Suppressor macrophage treated with lipopolysaccharide for 4 hours (primary cell): ENCODE measurements at places on chromosomes 7 and 10.

DNA sequence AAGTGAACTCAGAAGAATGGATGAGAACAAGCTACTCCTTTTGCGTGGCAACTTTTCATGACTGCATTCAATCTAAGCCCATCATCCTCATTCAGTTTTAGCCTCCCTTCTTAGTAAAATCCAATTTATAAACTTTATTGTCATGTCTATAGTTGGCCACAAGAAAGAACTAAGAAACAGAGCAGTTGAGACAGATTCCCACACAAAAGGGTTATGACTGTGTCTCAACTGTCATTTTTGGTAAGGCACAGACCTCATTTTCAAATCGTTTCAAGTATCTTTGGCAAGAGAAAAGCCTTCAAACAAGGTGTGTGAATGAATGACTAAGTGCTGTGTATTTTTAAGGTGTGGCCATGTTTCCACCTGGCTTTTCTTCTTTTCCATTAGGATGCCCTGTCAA lies 84.2 kb upstream of the CREB5 start:
- DNase-seq = no peak

- no peak for DNase-seq
Measured at GRCh38 chr10:114284346-114285071, 45.5 kb downstream of the VWA2 start.

GRCh38 chr7:69204943-69205342 lies 393.3 kb upstream of the AUTS2 start:
- no peak for DNase-seq

DNA sequence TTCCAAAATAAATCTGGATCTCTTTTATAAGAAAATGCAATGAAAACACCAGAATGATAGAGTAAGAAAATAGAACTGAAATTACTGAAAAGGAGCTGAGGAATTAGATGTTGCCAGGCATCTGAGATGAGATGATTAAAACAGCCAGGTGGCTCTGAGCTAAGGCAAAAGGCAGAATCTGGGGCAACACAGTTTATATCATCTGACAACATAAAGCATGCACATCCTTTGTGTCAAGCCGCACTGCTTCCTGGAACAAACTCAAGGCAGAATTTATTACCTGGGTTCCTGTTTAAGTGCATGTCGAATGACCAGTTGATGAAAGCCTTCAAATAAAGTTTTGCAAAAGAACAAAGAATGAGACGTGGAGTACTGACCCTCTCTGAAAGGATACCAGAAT lies 247.0 kb downstream of the SNX10 start:
- DNase-seq = no peak

DNA sequence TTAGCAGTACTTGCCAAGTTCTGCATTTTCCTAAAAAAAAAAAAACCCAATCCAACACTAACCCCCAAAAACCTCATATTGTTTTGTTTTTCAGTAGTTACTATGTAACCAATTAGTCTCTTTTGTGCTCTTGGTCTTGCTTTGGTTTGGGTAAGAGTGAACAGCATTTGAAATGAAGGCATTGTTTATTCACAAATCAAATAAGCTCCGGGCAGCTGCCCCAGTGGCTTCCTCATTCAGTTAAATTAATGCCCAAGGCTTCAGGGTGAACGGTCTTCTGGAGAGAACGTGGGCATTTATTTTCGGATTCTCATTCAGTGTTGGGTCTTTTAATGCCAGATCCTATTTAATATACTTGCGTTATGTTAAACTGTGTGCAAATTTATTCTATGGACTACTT lies 108.7 kb downstream of the GFRA1 start:
- no peak for DNase-seq

- DNase-seq = peak; percentile 91
Measured at GRCh38 chr10:6141296-6142151, 52.7 kb downstream of the RBM17 start.

- DNase-seq = no peak
Measured at GRCh38 chr7:20697351-20697750, 81.9 kb downstream of the ABCB5 start.

DNA sequence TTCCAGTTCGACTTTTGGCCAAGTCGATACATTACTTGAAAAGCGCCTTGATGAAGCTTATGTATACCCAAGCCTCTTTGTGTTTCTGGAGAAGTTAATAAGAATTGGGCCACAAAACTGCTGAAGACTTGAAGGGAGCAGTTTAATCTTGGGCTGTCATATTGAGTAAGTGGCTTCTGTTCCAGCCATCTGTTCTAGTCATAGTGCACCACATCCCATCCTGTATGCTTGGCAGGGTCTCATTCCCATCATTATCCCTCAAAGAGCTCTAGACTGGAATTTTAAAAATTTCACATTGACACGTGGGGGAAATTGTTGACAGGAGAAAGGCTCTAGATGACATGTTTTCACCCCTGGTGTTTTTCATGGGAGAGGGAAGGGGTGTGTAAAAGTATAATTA lies 196.6 kb upstream of the PLPP4 start:
- DNase-seq = no peak

GRCh38 chr10:125106586-125106985 lies 53.8 kb downstream of the CTBP2 start:
- no peak for DNase-seq

GRCh38 chr7:20158684-20159083 lies 58.5 kb downstream of the MACC1 start:
- DNase-seq = no peak

DNA sequence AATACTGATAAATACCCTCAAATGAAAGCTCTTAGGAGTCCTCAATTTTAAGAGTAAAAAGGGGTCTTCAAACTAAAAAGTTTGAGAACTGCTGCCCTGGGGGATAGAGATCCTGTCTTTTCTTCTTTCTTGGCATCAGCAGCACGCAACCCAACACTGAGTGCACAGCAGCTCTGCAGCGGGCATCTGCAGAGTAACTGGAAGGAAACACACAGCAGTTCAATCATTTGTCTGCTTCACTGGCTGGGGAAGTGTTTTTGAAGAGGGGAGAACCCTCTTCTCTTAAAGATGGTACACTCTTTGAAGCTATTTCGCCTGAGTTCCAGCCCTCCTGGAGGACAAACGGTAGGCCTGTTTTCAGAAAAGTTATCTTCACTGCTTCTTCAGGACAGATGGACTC lies 193.6 kb downstream of the FGFR2 start:
- no peak for DNase-seq

- DNase-seq = no peak
Measured at GRCh38 chr7:33261585-33261984, 132.2 kb downstream of the BBS9 start.

DNA sequence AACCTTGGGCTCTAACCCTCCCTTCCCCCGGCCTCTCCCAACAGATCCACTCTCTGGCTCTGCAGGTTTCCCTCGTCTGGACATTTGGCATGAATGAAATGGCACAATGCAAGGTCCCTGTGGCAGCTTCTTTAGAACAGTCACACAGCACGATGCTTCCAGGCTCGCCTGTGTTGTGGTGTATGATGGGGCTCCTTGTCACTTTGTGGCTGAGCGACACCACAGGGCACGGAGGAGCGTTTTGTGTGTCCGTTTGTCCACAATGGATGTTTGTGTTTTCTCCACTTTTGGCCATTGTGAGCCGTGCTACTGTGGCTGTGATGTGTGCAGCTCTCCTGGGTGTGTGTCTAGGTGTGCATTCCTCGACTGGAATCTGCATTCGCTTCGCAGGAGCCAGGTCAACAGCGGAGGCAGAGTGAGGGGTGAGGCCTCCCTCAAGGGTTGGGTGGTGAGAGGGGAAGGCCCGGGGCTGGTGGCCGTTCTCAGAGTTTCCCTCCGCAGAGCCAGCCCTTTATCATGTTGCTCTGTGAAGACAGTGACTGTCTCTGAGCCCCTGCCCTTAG lies 22.3 kb upstream of the SHH start:
- no peak for DNase-seq

DNA sequence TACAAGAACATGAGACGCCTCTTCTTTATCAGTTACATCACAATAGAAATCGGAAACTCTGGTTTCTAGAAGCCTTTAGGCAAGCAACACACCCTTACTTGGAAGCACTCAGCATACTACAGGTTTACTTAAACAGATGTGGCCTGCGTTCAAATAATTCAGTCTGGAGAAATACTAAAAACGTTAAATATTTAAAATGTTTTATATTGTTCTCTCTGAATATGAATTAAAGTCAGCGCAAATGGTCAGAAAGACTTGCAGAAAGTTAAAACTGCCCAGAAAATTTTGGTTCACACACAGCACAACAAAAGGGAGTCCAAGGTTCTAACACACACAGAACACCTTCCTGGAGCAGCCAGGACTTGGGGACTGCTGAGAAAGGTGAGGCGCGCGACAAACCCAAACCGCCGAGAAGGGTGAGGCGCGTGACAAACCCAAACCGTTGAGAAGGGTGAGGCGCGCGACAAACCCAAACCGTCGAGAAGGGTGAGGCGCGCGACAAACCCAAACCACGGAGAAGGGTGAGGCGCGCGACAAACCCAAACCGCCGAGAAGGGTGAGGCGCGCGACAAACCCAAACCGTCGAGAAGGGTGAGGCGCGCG lies 25.8 kb downstream of the ESYT2 start:
- no peak for DNase-seq

DNA sequence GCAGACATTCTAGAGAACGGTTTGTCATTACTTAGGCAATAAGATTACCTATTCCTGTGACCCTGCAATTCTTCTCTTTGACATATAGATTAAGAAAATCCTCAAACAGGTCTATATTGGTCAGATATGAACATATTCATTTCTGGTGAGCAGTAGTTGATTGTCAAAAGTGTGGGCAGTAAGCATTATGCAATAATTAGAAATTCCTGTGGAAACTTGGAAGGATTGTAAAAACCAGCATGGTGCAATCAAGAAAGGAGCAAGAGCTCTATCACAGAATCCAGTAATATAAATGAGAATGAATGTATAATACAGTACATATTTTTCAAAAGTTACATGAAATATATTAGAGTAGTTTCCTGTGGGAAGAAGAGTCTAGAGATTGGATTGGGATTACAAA lies 406.5 kb downstream of the SUGCT start:
- DNase-seq = no peak

GRCh38 chr7:141737118-141737835 lies 881 bp upstream of the SSBP1 start:
- DNase-seq = no peak

DNA sequence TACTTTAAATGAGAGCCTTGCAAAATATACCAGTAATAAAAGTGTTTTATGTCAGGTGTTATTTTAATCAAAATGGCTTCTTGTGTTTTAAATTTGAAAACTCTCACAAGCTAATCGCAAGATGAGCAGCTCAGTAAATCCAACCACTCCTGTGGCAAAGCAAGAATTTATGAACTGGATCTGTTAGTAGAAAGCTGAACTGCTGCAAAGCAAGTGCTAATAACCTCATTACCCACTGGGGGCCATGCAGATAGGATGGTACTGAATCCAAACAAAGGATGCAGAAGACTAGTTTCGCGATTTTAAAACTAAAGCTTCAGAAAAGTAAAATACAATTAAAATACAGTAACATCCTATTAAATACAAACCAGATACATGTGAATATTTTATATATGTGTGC lies 468.0 kb downstream of the PARD3 start:
- no peak for DNase-seq

GRCh38 chr7:32093415-32094408 lies 23.5 kb upstream of the PDE1C start:
- DNase-seq = no peak

GRCh38 chr7:93873998-93874574 lies 16.5 kb downstream of the TFPI2 start:
- DNase-seq = no peak

GRCh38 chr10:1274111-1274661 lies 218.0 kb downstream of the WDR37 start:
- no peak for DNase-seq

DNA sequence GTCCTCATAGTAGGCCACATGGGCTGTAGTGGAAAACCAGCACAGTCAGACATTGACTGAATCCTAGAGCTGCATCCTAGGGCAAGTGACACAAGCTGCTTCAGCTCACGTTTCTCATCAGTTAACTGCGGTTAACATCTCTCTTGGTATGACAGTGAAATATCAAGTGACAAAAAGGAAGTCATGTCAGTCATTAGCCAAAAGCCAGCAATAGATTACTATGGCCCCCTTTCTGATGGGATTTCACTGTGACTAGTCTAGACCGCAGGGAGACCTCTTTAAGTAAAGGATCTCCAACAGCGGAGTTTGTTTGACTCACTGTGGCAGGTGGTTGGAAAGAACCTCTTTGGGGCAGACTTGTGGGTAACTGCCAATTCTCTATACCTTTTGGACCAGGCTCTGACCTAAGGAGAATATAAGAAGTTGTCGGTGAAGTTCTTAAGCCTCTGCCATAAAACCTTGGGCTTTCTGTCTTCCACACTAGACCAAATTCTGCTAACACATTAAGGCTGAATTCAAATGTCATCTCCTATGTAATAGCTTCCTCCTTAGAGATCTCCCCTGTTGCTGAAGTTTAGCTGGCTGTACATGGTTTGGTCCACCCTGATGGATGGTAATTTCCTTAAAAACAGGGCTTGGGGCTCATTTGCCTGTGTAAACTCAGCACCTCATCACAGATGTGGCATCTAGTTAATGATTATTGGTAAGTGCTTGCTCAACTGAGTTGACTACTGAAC lies 115.3 kb downstream of the SGMS1 start:
- no peak for DNase-seq

DNA sequence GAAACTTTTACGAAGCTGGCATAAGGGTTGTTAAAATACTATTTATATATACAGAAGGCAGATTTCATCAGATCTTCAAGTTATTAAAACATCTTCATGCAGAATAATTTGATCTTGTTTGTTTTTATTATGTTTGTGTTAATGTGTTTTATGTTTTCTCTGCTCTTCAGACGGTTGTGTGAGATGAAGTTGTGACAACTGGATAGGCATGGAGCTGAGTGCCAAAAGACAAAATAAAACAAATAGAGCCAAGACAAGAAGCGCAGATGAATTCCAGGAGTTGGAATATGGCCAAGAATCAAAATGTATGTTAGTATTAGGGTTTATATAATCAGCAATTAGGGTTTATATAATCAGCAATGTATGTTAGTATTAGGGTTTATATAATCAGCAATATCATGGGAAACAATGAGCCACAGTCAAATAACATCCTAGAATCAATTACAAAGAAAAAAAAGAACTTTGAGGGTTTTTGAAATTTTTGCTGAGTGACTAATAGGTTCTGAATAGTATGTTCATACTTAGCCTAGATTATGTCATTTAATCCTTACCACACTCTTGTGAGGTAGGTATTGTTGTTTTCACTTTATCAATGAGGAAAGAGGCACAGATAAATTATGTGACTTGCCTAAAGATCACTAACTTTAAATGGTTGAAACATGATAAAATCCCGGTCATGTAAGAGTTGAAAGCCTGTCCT lies 488.0 kb upstream of the STEAP1 start:
- no peak for DNase-seq

GRCh38 chr10:22434521-22434920 lies 89.2 kb downstream of the SPAG6 start:
- DNase-seq = no peak

DNA sequence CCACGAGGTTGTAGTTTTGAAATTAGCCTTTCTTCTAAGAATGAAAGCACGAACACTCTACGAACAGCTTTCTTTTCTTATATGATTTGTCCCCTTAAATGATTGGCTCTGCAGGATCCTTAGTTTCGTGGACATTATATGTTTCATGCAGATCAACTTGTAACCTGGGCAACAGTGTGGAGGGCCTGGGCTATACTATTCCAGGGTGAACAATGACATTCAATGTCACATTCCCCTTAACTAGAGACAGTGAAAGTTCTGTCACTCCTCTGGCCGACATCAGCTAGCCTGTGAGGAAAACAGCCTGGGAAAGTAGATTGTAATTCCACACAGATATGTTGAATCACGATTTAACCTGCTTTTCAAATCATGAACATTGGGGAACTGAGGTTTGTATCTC lies 23.4 kb downstream of the TAS2R16 start:
- DNase-seq = no peak
